Activated naive CD4-positive, alpha-beta T cell treated with anti-CD3 and anti-CD28 coated beads, Interleukin-2, amount 50 U/mL, for 72 hours (primary cell): ENCODE measurements at places on chromosomes 11 and 22.

GRCh38 chr22:21590809-21591641 lies 23.5 kb downstream of the UBE2L3 start:
- DNase-seq: no peak

- DNase-seq: no peak
Observed at GRCh38 chr11:64592656-64593055, 1.6 kb downstream of the SLC22A12 start.

DNA sequence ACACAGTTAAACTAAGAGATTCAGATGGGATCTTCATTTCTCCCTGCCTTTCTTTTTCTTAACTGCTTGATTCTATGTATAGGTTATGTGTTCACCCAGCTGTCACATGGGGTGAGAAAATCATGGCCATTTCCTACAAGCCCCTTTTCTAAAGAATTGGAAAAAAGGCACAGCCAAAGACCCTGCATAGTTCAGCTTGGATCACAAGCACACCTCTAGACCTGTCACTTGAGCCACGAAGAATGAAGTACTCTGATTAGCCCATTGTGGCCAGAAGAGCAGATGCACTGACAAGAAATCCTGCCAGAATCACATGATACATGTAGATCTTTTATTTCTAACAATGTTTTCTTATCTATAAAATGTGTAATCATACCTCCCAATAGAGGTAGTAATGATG lies 69.7 kb downstream of the RAB38 start:
- DNase-seq: no peak

DNA sequence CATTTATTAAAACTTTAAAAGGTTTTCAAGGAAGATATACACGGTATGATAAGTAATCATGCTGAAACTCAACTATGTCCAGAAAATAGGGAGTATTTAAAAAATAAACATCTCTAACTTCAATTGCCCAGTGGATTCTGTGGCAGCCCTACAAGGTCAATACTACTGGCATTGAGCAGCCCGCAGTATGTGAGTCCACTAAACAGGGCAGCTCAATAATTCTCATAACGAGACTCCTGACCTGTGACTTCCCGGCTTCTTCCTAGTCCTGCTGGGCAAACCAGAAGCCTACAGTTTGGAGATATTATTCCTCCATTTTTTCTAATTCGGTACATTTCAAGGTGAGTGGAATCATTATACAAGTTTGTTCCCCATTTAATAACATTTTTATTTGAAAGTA lies 580.5 kb upstream of the CCDC90B start:
- no peak for DNase-seq
